ENCODE measurements at places on chromosomes 5 and 9. TPM values are rescaled to one million over a fixed set of nuclear protein-coding genes. Genes with fewer than 3 reads are reported as not detected.
A peak's percentile ranks its signal among the peaks of the same experiment; 100 is the strongest.

- no peak for DNase-seq
- H3K4me3 ChIP-seq: no peak within 1 kb of the TSS
- peaks cover 20% of the 10 kb centered on the region for H3K27me3 ChIP-seq
- H3K4me1 ChIP-seq: no peaks in the 10 kb centered on the region
Measured at GRCh38 chr9:131096269-131097125, at the start of gene AIF1L. Gene AIF1L (plus strand): TSS chr9:131096531. CDS start chr9:131096630, 99 bp downstream.

DNA sequence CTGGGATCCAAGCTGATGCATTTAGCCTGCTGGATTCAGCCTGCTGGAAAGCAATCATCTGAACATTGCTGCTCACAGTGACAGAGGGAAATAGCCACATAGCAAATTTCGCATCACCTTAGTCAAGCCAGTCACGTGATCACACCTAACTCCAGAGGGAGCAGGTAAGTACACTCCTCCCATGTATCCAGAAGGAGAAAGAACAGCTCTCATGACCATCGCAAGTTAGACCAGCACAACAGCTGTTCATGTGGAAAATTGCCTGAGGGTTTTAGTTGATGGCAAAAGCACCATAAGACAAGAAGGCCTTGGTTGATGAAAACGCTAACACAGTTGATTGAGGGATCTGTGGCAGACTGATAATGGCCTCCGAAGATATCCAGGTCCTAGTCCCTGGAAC is 34.2 kb upstream of the MYO10 start:
- no peak overlapping the region for H3K4me3 ChIP-seq
- no peak overlapping the region for H3K27ac ChIP-seq
- H3K36me3 ChIP-seq: no peaks in the 10 kb centered on the region
- H3K27me3 ChIP-seq: no peaks in the 10 kb centered on the region

DNA sequence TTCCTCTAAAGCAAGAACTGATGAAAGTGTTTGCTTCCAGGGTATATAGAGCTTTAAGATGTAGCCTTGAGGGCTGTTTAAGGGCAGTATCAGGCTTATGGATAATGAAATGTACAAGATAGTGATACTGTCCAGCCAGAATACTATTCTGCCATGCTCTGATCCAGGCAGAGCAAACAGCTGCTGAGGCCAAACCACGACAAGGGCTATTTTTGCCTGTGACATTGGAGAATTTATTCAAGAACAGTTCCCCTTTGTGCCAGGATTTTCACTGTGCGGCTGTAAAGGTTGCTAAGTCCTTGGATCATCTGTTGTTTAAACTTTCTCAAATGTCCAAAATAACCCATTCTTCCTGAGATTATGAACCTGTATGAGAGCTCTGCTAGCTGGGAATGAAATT is 70.4 kb downstream of the OTP start:
- DNase-seq: no peak
- no peak overlapping the region for H3K27ac ChIP-seq
- no peaks in the 10 kb centered on the region for H3K36me3 ChIP-seq
- no peak overlapping the region for H3K4me3 ChIP-seq
- H3K27me3 ChIP-seq: no peaks in the 10 kb centered on the region

- H3K4me1 ChIP-seq: no peaks in the 10 kb centered on the region
- no peak for DNase-seq
- H3K27me3 ChIP-seq: no peaks in the 10 kb centered on the region
Measured at GRCh38 chr5:73030995-73031394, 75.2 kb downstream of the FCHO2 start.

GRCh38 chr9:16986556-16986955 is 116.1 kb upstream of the BNC2 start:
- H3K27ac ChIP-seq: no peak overlapping the region
- H3K4me1 ChIP-seq: no peaks in the 10 kb centered on the region
- no peaks in the 10 kb centered on the region for H3K36me3 ChIP-seq
- DNase-seq: no peak

DNA sequence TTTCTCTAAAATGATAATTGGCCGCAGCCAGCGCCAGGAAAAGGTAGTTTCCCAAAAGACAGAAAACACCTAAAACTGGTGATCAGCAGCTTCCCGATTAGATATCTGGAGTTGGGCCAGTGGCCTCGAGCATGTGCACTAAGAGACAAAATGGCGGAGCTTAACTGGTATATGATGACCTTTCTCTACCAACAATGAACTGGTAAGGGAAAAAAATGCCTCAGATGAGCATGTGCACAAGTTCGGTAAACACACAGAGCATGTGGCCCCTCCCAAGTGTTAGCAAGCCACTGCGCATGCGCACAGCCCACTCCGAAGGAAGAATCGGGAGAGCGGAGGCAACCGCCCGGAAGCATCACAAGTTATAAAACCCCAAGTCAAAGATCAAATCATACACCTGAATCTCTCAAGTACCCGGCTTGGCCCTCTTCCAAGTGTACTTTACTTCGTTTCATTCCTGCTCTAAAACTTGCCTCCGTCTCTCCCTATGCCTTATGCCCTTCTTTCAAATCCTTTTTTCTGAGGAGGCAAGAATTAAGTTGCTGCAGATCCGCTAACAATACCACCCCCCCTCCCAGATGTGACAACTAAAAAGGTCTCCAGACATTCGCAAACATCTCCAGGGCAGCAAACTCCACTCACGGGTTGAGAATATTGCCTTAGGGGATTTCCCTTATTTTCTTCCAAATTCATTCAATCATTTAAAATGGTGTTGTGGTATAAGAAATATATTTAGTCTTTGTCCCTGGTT is 15.0 kb upstream of the PTBP3 start:
- no peak overlapping the region for H3K27ac ChIP-seq
- no peaks in the 10 kb centered on the region for H3K36me3 ChIP-seq
- DNase-seq: peak; percentile 65
- no peaks in the 10 kb centered on the region for H3K27me3 ChIP-seq
- H3K4me1 ChIP-seq: peaks cover 11% of the 10 kb centered on the region

GRCh38 chr9:129177443-129177790 is 644 bp downstream of the IER5L start:
- H3K4me1 ChIP-seq: peaks cover 28% of the 10 kb centered on the region
- H3K36me3 ChIP-seq: no peaks in the 10 kb centered on the region
- no peak for DNase-seq
- no peak overlapping the region for H3K27ac ChIP-seq

DNA sequence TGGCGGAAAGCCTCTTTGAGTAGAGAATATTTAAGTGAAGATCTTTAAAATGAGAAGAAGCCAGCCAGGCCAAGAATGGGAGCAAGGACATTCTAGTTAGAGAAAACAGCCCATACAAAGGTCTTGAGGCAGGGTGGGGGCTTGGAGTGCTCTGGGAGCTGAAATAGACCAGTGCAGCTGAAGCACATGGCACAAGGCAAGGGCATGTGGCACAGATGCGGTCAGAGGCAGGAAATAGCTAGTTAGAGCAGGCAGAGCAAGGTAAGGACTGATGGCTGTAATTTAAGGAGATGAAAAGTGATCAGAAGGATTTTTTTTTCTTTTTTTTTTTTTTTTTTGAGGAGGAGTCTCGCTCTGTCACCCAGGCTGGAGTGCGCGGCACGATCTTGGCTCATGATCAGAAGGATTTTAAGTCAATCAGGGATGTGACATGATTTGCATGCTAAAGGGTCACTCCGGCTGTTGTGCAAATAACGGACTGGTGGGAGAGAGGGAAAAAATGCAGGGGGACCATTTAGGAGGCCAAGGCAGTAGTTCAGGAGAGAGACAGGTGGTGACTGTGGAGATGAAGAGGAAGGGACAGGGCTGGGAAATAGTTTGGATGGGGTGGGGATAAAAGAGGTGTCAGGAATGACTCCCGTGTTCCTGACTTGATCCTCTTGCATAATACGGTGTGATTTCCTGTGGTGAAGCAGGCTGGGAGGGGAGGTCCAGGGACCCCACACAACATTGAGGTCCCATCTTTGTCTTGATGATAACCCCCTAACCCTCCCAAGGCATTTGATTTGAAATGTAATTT is 207.6 kb downstream of the HSPA4 start:
- no peak overlapping the region for H3K4me3 ChIP-seq
- no peaks in the 10 kb centered on the region for H3K27me3 ChIP-seq
- peak; percentile 11 for DNase-seq
- H3K36me3 ChIP-seq: no peaks in the 10 kb centered on the region
- H3K4me1 ChIP-seq: no peaks in the 10 kb centered on the region

DNA sequence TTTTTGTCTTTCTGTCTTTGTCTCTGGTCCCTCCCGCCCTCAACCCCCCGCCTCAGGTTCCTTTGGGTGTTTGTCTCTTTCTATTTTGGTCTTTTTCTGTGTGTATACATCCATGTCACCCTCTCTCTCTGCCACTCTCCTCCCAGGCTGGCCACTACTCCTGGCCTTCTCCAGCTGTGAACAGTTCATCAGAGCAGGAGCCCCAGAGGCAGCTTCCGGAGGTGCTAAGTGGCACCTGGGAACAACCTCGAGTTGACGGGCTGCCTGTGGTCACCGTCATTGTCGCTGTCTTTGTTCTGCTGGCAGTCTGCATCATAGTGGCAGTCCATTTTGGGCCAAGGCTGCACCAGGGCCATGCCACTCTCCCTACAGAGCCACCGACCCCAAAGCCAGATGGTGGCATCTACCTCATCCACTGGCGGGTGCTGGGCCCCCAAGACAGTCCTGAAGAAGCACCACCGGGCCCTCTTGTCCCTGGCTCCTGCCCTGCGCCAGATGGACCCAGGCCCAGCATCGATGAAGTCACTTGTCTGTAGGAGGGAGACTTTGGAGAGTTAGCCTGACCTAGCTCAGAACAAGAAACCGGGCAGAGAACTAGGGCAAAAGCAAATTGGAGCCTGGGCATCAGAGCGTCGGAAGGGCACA is 1.7 kb downstream of the SMIM33 start:
- H3K27me3 ChIP-seq: no peaks in the 10 kb centered on the region
- peak overlapping the region; percentile 30 for H3K27ac ChIP-seq
- peaks cover 89% of the 10 kb centered on the region for H3K4me1 ChIP-seq
- no peak overlapping the region for H3K4me3 ChIP-seq
- H3K36me3 ChIP-seq: peaks cover 24% of the 10 kb centered on the region

- no peaks in the 10 kb centered on the region for H3K36me3 ChIP-seq
- H3K27me3 ChIP-seq: peaks cover 4% of the 10 kb centered on the region
- no peaks in the 10 kb centered on the region for H3K4me1 ChIP-seq
- H3K27ac ChIP-seq: no peak overlapping the region
Measured at GRCh38 chr5:126417178-126417577, 6.0 kb upstream of the GRAMD2B start.

- no peaks in the 10 kb centered on the region for H3K27me3 ChIP-seq
- no peaks in the 10 kb centered on the region for H3K36me3 ChIP-seq
Measured at GRCh38 chr5:137024044-137024443, 475.1 kb downstream of the SPOCK1 start.

- no peak overlapping the region for H3K4me3 ChIP-seq
- no peaks in the 10 kb centered on the region for H3K4me1 ChIP-seq
- H3K27me3 ChIP-seq: no peaks in the 10 kb centered on the region
- H3K36me3 ChIP-seq: no peaks in the 10 kb centered on the region
- H3K27ac ChIP-seq: no peak overlapping the region
- peak; percentile 38 for DNase-seq
Measured at GRCh38 chr9:77433675-77434445, 214.3 kb downstream of the GNA14 start.

DNA sequence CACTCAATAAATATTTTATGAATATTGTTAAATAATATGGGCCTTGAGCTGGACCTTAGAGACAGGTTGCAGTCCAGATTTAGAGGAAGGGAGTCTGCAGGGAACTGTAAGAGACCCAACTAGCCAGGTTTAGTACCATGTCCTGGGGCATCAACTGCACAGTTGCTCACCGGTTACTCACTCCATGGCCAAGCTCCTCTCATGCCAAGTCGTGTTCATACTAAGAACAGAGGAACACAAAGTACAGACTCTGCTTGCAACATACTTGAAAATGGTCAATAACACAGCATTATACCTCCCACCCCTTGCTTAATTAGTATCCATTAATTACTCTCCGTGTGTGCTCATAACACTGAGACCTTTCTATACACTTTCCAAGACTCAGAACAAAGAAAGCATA is 317.6 kb upstream of the PIK3R1 start:
- no peaks in the 10 kb centered on the region for H3K4me1 ChIP-seq
- H3K27me3 ChIP-seq: no peaks in the 10 kb centered on the region
- H3K27ac ChIP-seq: no peak overlapping the region
- no peak overlapping the region for H3K4me3 ChIP-seq
- no peaks in the 10 kb centered on the region for H3K36me3 ChIP-seq

GRCh38 chr5:79297661-79298060 is 61.7 kb downstream of the JMY start:
- DNase-seq: no peak
- H3K4me3 ChIP-seq: no peak overlapping the region
- no peak overlapping the region for H3K27ac ChIP-seq
- H3K36me3 ChIP-seq: peaks cover 22% of the 10 kb centered on the region
- no peaks in the 10 kb centered on the region for H3K27me3 ChIP-seq
- no peaks in the 10 kb centered on the region for H3K4me1 ChIP-seq

DNA sequence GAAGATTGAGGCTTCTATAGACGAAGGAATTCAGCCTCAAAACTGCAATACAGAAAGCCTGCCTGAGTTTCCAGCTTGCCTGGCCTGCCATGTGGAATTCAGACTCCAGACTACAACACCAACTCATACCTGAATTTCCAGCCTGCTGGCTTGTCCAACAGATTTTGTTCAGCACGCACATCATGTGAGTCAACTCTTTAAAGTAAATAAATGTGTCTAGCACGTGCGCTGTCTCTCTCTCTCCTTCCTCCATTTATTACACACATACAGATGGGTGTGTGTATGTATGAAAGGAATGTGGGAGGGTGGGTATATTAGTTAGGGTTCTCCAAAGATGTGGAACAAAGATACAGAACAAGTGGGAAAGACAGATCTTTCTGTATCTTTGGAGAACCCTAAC is 82.4 kb upstream of the TAS2R1 start:
- H3K36me3 ChIP-seq: no peaks in the 10 kb centered on the region
- DNase-seq: no peak

GRCh38 chr5:116507941-116508655 is 66.5 kb downstream of the SEMA6A start:
- H3K27ac ChIP-seq: no peak overlapping the region
- H3K4me1 ChIP-seq: no peaks in the 10 kb centered on the region
- no peak for DNase-seq
- no peaks in the 10 kb centered on the region for H3K27me3 ChIP-seq

GRCh38 chr5:373710-374602 is 52.4 kb downstream of the AHRR start:
- H3K27me3 ChIP-seq: no peaks in the 10 kb centered on the region
- H3K36me3 ChIP-seq: no peaks in the 10 kb centered on the region
- H3K27ac ChIP-seq: no peak overlapping the region
- no peak overlapping the region for H3K4me3 ChIP-seq
- peaks cover 8% of the 10 kb centered on the region for H3K4me1 ChIP-seq

DNA sequence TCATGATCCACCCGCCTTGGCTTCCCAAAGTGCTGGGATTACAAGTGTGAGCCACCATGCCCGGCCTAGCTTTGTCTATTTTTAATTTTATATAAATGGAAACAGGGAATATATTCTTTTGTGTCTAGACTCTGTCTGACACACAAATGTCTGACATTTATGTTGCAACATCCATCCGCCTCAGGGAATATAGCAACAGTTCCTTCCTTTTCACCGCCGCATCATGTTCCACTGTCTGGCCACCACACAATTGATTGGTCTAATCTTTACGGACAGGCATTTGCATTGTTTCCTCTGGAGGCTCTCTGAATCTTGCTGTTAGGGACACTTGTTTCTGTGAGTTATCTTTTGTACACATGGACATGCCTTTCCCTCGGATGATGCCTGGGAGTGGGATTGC is 20.1 kb upstream of the TBC1D9B start:
- no peaks in the 10 kb centered on the region for H3K36me3 ChIP-seq
- H3K4me1 ChIP-seq: no peaks in the 10 kb centered on the region
- H3K4me3 ChIP-seq: no peak overlapping the region
- H3K27me3 ChIP-seq: no peaks in the 10 kb centered on the region

FAM169A gene
- total RNA-seq: 16.8 TPM

CORO2A gene
- total RNA-seq: 8.6 TPM

SLC6A3 gene
- total RNA-seq: not detected

NDUFA8 gene
- 20.4 TPM for total RNA-seq

CDO1 gene
- 1.4 TPM for total RNA-seq

RETREG1 gene
- 28.0 TPM for total RNA-seq

CDKN2B-AS1 gene
- 1.9 TPM for total RNA-seq

GKAP1 gene
- total RNA-seq: 13.1 TPM

RANBP3L gene
- not detected for total RNA-seq

SLC6A19 gene
- not detected for total RNA-seq

TMEM232 gene
- total RNA-seq: 2.2 TPM

PCDHGC3 gene
- not detected for total RNA-seq

C5orf52 gene
- not detected for total RNA-seq

Data from CD4-positive, alpha-beta memory T cell (primary cell).